ENCODE measurements at places on chromosomes 2 and 18.

GRCh38 chr2:152046940-152047339 lies 51.9 kb downstream of the CACNB4 start:
- no peak for DNase-seq

DNA sequence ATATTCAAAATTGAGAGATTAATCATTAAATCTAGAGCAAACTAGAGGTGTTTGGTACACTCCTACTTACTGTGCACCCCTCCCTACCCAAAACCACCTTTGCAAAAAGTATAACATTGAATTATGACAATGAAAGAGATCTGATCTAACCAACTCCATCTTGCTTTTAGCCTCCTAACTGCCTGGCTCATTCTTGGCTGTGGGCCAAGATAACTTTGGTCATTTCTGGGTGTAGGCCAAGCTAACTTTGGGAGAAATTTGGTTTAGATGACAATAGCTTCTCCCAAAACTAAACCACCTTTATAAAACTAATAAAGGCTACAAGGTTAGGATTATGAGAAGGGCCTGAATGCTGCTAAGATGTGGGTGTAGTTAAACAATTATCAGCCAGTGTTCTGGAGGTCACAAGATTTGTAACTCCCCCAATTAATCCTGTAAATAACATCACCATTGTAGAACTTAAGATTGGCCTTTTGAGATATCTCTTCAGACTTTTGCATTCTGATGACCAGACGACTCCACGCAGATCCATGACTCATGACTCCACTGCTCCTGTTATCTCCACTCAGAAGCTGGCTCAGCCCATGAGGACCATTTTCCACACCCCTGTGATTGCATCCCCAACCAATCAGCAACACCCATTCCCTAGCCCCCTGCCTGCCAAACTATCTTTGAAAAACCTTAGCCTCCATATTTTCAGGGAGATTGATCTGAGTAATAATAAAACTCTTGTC lies 160.2 kb downstream of the FBXO15 start:
- DNase-seq: peak; percentile 4

- no peak for DNase-seq
Measured at GRCh38 chr2:144521686-144522085, 1.8 kb upstream of the ZEB2 start.

DNA sequence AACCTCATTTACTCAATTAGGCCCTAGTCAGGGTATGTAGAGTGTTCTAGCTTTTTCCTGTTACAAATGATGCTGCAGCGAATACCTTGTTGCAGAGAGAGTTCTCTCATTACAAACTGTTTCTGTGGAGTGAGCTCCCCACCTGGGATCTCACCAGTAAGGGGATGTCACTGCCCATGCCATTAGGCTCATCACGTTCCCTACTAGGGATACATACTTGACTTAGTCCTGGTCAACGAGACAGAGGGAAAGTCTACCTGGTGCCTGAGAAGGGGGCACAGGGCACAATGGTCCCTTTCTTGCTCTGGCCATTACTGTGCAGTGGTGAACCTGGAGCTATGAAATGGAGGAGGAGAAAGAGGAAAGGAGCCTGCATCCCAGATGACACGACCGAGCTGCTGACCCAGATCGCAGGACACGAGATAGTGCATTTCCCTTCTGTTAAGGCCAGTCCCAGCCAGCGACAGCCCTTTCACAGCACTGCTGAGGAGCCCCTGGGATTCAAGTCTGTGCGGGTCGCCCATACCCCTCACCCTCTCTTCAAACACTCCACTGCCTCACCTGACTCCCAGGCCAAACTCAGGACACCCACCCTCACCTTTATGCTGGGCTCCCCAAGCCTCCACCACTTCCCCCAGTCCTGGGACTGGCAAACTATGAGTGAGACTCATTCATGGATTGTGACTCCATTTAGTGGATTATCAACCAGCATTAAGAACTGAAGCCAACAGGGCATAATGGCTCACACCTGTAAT lies 16.0 kb downstream of the MALL start:
- no peak for DNase-seq

- DNase-seq: no peak
Measured at GRCh38 chr2:211349031-211349430, 792.6 kb downstream of the CPS1 start.

- peak; percentile 21 for DNase-seq
Measured at GRCh38 chr2:164935118-164936101, 19.9 kb downstream of the SLC38A11 start.

GRCh38 chr2:223944166-223944702 lies 901 bp downstream of the WDFY1 start:
- no peak for DNase-seq

GRCh38 chr2:5609201-5609600 lies 83.0 kb upstream of the SOX11 start:
- no peak for DNase-seq

DNA sequence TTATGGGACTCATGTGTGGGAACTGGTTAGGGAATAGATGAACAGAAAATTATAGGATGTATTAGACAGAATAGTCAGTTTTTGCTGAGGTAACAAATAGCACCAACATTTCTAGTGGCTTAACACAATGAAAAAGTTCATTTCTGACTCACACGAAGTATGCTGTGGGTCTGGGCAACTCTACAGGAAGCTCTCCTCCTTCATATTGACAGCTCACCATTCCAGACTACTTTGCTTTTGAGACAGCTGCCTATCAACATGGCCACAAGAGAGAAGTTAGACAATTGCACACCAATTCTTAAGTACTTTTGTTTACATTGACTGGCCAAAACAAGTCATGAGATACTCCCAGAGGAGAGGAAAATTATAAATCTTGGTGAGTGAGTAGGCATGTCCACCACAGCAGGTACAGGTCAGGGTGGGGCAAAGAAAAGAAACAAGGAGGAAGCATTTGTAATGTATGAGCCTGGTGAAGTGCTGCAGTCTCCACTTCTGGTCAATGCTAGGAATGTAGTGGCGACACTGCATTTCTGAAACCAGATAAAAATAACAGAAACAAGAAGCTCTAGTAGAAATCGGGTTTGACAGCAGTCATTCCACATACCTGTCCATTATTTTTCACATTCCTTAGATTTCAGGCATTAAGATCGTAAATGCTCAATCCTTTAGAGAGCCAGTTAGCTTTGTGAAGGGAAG lies 141.6 kb downstream of the ICOS start:
- peak; percentile 1 for DNase-seq

DNA sequence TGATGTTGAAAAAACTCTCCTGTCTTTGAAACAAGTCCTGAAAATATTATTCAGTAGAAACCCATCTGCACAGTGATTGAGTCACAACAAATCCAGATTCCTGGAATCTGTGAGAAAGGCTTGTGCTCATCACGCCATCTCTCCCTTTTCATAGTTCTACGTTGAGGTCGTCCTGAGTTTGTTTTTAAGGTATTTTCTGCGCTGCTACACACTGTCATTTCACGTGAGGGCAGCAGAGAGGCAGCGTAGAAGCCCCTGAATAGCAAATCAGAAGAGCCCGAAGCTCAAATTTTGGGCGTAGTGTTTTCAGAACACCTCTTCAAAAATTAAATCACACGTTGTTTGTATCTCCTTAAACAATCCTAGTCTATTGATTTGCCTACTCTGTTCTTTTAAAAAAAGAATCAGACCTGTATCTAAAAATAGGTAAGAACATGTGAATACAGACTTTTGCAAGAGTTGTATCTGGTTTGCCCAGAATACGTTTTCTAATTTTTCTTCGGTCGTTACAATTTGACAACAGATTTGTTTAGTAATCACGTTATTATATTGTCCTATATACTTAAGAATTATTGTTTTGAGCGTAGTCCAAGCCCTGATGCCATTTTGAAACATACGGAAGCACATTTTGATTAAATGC lies 61.6 kb upstream of the SLC38A11 start:
- DNase-seq: peak; percentile 60

DNA sequence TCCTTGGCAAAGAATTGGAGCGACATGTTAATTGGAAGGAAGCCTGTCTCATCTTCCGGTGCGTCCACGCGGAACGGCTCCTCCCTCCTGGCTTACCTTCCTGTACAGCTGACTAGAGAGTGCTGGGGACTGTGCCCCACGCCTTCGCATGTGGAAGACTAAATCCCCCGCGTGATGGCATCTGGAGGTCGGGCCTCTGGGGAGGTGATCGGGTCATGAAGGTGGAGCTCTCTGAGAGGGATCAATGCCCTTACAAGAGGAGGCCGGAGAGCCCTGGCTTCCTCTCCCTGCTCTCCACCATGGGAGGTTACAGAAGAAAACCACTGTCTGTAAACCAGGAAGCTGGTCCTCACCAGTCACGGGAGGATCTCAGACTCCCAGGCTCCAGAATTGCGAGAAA lies 104.1 kb upstream of the OTOS start:
- DNase-seq: peak; percentile 13

GRCh38 chr18:55857956-55858355 lies 270.0 kb upstream of the TCF4 start:
- no peak for DNase-seq

GRCh38 chr2:97935719-97936161 lies 60.0 kb downstream of the TMEM131 start:
- DNase-seq: peak; percentile 45

DNA sequence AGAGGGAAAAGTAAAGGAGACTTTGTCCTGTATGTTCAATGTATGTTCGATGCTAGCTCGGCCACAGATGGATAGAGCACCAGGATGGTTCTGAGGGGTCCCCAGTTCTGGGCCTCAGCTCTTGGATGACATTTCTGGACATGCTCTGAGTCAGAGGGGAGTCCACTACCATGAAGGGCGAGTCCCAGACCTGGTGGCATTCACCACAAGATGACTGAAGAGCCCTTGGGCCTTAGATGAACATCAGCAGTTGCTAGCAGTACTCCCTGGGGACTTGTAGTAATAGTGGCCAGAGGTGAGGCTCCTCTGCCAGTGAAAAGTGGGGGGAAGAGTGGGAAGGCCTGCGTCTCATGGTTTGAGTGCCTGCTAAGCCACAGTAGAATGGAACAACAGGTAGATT lies 109.5 kb downstream of the GRB14 start:
- no peak for DNase-seq

DNA sequence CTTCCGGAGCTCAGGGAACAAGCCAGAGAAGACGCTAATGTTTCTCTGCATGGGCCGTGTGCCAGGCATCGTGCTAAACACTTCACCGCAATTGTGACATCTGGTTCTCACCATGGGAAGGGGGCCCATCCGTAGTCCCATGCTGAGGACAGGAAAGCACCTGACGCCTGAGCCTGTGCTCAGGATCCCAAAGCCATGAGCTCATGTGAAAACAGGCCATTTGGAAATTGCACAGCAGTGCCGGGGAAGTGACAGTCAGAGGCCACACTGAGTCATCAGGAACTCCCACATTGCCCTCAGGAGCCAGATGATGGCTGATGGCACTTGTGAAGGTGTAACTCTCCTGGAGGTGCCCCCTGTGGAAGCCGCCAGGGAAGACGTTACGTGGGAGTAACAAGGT lies 141.0 kb downstream of the INHBB start:
- peak; percentile 3 for DNase-seq

DNA sequence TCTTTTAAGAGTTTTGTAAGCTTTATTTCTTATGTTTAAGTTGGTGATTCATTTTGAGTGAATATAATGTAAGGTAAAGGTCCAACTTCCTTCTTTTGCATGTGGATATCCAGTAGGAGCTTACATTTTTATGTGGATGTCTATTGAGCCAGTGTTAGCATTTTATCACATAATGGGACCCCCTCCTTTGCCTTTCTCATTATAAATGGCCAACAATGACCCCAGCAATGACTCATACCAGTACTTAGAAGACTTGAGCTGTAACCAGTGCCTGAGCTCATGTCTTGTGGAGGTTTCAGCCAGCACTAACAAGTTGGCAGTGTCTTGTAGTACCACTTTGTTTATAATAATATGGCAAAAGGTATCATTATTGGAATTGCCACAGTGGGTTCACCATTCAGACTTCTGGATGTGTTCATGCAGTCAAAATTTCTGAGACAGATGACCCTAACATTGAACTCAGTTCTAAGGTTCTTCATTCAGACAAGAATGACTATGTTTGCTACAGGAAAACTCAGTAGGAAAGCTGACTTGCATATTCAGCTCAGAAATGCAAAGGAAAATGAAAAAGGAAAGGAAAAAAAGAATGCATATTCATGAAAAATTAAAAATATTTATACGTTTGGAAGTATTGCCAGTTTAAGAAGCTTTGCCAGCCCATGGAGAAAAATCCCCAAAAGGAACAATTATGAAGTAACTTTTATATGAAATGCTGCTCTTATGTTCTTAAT lies 41.0 kb downstream of the CDKL4 start:
- DNase-seq: peak; percentile 16

DNA sequence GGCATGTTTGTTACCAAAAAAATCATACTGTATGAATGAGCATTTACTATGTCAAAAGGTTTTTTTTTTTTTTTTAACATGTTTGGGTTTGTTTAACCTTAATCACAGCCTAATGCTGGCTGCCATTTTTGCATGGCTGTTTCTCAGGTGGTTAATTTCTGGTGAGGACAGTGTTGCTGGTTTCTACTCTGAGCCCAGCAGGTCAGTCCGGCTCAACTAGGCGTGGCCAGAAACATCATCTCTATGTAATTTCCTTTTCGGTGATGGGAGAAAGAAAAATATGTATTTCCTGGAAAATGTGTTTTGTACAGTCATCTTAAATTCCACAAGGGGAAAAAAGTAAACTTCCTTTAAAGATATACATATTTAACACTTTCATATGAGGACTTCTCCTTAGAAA lies 24.9 kb upstream of the BZW1 start:
- no peak for DNase-seq

- DNase-seq: no peak
Measured at GRCh38 chr2:5409898-5410381, 282.2 kb upstream of the SOX11 start.

GRCh38 chr2:128316777-128317180 lies 1.9 kb downstream of the HS6ST1 start:
- no peak for DNase-seq

- DNase-seq: no peak
Measured at GRCh38 chr18:75421656-75422055, 5.8 kb downstream of the SMIM21 start.

GRCh38 chr2:128841803-128842202 lies 523.1 kb upstream of the HS6ST1 start:
- no peak for DNase-seq

GRCh38 chr2:102392942-102393341 lies 30.0 kb upstream of the IL18RAP start:
- no peak for DNase-seq

DNA sequence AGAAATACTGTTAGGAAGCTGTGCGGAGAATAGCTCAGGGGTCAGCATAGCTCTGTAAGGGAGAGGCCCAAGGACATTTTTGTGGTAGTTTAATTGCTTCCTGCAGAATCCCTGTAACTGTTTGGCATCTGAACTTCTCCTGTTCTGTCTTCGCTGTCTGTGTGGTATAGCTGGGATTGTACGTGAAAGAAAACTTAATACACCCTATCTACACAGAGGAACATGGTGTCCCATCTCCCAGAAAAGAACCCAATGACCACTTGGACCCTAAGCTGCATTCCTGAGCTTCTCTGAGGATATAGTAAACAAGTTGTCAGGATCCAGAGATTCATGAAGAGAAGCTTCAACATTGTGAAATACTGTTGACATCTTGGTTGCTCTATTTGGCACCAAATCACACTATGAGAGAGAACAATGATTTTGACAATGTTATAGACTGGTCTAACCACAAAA lies 81.3 kb downstream of the CDC42EP3 start:
- DNase-seq: peak; percentile 68

GRCh38 chr18:51300912-51301311 lies 103.4 kb upstream of the MEX3C start:
- DNase-seq: no peak

- peak; percentile 56 for DNase-seq
Measured at GRCh38 chr2:7884338-7884737, 797.5 kb upstream of the ID2 start.

- DNase-seq: peak; percentile 71
Measured at GRCh38 chr2:182301093-182301492, 125.7 kb downstream of the PDE1A start.
